Glutamatergic neuron (in vitro differentiated cells): ENCODE measurements at places on chromosomes 16 and 17.

- no peak for DNase-seq
Measured at GRCh38 chr16:84321932-84322331, 27.3 kb downstream of the WFDC1 start.

DNA sequence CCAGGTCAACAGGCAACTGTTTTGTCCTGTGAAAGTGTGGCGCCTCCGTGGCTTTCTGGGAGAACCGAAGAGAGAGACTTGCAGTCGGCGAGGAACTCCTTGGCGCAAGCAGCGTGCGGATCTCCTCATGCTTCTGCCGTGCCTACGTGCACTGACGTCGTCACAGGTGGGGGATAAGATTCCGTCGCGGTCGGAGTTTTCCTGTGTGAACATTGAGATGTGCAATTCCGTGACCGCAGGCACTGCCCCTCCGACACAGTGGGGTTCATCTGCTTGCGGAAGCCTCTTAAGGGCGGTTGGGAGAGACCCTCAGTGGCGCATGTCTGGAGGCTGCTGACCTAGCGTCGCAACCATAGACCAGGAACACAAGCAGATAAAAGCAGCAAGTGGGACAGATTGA lies 212.3 kb upstream of the CHMP6 start:
- DNase-seq = no peak

- DNase-seq = no peak
Measured at GRCh38 chr16:86577314-86577971, 906 bp upstream of the FOXL1 start.

GRCh38 chr16:1020591-1020990 lies 39.0 kb downstream of the SOX8 start:
- no peak for DNase-seq

DNA sequence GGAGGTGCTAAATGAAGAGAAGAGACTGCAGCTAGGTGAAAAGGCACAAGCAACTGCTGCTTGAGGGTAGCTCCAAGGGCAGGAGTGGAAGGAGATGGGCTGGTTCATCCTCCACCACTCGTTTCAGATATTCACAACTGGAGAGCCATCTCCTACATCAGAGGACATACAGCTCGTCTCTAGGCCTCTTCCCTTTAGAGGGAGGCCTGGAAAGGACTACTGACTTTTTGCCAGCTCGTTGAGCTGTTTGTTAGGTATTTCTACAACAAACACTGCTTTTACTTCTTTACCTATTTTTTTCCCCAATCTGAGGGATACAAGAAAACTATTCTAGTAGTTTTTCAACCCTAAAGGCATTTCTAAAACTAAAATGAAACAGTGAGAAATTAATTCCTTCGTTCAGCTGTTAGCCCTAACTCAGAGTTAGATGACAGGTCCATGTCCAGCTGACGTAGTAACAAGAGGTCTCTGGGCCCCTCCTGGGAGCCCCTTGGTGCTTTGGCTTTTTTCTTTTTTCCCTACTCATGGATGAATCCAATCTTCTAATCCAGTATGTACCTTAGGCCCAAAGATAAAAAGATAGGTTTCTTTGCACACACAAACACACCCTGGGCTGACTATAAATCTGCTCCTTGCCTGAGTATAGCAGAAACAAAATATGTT lies 47.8 kb upstream of the TBX2 start:
- no peak for DNase-seq

DNA sequence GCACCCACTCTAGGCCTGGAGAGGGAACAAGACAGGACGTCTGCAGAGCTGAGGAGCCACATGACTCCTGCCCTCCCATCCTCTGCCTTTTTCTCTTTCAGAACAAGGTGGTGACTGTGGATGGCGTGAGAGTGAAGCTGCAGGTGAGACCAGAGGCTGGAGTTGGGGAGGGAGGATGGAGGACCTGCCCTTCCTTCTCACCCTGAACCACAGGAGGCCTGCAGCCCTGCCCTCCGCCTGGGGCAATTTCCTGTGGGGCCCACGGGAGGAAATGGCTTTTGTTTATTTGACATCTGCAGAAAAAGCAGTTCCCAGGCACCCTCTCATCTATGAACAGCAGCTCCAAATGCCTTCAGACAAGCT lies 5.1 kb downstream of the RAB37 start:
- no peak for DNase-seq

DNA sequence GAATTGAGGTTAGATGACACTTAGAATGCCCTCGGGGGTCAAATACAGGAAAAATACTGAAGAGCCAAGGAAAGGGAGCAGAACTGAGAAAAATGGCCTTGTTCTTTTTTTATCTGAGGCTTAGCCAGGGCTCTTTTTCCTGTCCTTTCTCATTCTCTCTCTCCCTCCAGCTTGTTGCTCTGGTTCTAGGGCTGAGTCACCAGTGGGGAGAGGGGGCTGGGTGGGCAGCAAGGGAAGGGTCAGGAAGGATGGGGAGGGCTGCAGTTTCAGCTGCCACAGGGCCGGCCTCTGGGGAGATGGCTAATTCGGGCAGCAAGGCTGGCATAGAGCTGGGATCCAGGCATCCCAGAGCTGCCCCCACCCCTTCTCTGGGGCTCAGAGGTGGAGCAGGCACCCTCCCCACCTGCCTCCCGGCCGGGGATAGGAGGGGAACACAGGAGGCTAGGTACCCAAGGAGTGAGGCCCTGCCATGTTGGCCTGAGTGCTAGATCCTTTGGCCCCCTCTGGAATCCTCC lies 3.9 kb downstream of the ITGA3 start:
- no peak for DNase-seq

- DNase-seq = no peak
Measured at GRCh38 chr17:77649717-77650211, 308.7 kb upstream of the TNRC6C start.

DNA sequence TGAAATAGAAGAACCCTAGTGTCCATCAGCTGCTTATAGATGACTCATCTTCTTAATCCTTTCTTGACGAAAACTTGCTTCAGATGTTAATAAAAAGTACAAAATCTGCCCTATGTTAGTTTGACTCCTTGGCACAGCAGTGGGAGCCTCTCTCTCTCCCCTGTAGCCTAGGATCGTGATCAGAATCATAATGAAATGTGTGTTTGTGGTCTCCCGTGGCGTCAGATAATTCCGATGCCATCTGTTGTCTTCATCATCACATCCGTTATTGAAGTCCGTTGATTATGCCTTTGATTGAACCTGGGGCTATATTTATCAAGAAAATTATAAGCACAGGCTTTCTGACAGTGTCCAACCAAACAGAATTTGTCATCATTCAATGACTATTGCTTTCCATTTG lies 102.5 kb downstream of the BMERB1 start:
- no peak for DNase-seq

GRCh38 chr17:77245162-77245926 lies 104.6 kb downstream of the SEC14L1 start:
- DNase-seq = no peak

GRCh38 chr16:23175651-23176050 lies 6.9 kb upstream of the SCNN1G start:
- no peak for DNase-seq

DNA sequence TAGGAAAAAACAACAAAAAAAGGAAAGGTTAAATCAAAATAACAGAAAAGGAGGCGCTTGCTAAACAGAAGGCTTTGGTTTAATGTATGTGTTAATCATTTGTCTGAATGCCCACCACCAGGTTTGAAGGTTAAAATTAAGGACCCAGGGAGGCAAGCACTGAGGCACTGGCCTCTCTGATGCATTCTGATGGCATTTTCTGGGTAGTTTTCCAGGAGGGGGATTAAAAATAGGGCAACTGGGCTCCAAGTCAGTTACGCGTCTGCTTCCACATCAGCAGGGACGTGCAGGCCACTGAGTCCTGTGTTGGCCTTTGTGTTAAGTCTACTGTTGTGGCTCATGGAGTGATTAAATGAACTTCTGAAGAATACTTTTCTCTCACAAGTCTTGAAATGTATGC lies 26.9 kb downstream of the MARF1 start:
- DNase-seq = no peak

- no peak for DNase-seq
Measured at GRCh38 chr17:75501378-75502071, 13.8 kb downstream of the CASKIN2 start.

DNA sequence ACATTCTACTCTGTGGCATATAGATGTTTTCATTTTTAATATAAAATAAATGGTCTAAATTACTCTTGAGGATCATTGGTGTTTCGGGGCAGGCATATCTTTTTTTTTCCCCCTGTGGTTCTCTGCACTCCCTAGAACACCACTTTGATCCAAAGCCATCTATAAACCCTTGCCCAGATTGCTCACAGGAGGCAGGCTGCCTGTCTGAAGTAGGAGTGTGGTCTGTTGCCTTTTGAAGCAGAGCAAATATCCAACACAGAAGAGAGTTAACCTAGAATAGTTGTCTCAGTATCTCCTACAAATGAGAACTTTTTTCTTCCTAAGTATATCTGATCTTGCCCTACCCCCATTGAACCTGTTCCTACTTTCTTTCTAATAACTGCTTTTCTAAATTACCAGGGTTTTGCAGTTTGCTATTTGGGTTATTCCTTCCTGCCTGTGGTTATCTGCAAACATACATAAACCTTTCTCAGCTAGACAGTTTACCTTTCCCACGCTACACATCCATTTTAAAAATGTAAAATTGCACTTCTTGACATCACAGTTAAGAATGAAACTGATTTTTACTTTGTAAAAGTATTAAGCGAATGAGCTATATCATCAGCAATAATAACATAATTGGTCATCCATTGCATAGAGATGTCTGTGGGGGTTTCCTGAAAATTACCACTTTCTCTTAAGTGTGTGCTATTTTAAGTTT lies 4.7 kb upstream of the CMTM1 start:
- DNase-seq = no peak

DNA sequence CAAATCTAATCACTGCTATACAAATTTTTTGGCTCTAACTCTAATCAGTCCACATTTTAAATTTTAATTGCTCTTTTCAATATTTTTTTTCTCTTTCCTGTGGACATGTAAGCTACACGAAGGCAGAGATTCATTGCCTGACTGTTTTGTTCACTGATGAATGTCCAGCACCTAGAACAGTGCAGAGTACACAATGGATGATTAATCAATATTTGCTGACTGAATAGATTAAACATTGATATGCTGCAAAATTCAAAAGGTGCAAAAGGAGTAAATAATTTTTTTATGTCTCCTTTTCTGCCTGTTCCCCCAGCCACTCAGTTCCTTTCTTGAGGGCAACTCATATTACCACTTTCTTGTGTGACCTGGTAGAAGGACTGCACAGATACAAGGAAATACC lies 32.8 kb downstream of the SCNN1B start:
- no peak for DNase-seq

DNA sequence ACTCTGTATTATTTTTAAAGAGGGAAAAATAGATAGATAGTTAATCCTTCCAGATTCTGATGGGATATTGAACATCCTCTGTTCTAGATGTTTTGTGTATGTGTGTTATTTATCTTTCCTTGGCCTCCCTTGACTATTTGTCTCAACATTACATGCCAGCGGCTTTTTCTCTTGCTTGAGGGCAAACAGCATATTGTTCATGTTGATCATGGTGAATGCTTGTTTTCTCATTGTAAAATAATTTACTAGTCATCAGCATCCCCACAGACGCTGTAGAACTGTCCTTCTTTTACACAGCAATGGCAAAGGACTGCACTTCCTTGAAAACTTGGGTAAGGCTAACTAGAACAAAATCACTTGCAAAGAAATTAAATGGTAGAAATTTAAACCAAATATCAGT lies 1376.4 kb upstream of the GOT2 start:
- DNase-seq = no peak

DNA sequence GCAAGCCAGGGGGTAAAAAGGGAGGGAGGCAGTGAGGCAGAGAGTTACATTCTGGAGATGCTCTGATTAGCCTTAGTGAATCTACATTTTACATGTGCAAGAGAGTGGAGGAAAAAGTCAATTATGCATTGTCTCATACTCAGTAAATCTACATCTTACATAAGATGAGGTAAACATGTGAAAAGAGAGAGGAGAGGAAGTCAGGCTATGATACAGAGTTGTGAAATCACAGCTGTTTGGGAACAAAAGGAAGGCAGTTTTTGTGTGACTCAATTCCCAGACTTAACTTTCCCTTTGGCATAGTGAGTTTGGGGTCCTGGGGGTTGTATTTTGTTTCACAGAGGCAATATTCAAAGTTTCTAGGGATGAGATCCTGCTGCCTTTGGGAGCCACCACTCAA lies 67.8 kb downstream of the GP2 start:
- no peak for DNase-seq

GRCh38 chr17:43719578-43719977 lies 39.0 kb downstream of the SOST start:
- no peak for DNase-seq

- no peak for DNase-seq
Measured at GRCh38 chr17:51078009-51078592, 42.6 kb downstream of the SPAG9 start.

- DNase-seq = no peak
Measured at GRCh38 chr16:61820820-61821219, 215.4 kb downstream of the CDH8 start.

GRCh38 chr17:34318474-34318873 lies 761 bp upstream of the CCL8 start:
- DNase-seq = peak; percentile 25

GRCh38 chr17:4490637-4491061 lies 8.0 kb upstream of the SPNS2 start:
- DNase-seq = no peak

DNA sequence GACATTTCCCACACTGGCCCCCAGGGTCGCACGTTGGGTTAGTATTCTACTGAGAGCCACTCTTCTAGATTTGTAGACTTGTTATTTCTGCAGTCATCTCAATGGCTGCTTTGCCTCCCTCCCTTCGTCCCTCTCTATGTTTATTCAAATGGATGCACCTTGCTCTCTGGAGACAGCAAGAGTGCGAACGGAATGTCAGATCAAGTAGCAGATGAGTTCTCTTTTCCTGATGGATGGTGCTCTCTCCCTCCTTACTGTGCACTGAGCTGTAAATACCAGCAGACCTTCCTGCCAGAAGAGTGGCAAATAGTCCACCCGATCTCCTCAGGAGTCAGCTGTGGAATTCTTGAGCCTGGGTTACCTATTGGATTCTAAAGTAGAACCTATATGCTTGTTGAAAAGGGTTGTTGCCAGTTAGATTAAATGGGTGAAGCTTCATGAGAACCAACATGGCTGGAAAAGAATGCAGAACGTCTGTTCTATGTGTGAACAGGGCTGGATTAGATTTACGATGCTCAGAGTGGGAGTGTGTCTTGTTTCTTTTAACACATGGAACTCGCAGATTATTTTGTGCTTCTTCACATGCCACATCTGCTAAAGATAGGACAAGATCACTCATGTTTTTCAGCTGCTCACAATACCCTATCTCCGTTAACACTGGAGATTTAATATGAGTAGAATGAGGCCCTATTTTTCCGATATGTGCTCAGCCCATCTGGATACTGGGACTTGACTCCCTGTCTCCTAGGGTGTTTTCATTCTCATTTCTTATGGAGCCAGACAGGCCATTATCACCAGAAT lies 6.1 kb downstream of the GNAO1 start:
- DNase-seq = no peak

DNA sequence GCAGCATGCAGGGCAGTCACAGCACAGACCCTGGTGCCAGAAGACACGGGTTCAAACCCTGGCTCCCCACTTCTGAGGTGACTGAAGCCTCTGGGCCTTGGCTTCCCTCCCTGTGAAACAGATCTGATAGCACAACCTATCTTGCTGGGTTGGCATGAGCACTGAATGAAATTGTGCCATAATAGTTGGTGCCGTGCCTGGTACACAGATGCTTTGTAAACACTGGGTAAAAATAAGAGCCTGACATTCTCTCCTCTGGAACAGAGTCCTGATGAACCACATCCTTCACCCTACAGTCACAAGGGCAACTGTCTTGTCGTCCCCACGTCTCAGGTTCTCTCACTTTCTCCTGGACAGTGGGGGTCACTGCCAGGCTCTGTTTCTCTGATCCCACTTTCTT lies 35.7 kb downstream of the NOS2 start:
- no peak for DNase-seq

GRCh38 chr16:57316390-57317017 lies 32.0 kb upstream of the PLLP start:
- DNase-seq = no peak

GRCh38 chr16:74466872-74467271 lies 45.6 kb upstream of the CLEC18B start:
- DNase-seq = no peak
